ENCODE measurements at places on chromosomes 6 and 20.

DNA sequence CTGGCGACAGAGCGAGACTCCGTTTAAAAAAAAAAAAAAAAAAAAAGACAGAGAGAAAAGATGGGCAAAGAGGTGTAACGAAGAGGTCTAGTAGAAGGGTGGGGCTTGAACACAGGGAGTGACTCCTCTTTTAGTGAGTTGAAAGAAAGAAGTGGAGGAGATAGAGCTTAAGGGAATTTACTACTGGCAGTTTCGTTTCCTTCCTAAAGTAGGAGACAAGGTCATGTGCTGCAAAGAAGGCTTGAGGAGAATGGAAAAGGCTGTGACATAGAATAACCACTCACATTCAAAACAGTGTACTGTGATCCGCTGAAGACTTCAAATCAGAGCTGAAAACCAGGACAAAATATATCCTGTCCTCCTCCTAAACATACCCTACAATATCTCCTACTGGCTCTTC is 63.8 kb upstream of the EIF2S2 start:
- no peak for DNase-seq

GRCh38 chr6:27334141-27334540 is 22.1 kb upstream of the POM121L2 start:
- DNase-seq, result no peak

- no peak for DNase-seq
Measured at GRCh38 chr6:143675382-143675900, 2.3 kb upstream of the PHACTR2 start.

- DNase-seq, result no peak
Measured at GRCh38 chr20:60899320-60899719, 352.7 kb upstream of the CDH4 start.

DNA sequence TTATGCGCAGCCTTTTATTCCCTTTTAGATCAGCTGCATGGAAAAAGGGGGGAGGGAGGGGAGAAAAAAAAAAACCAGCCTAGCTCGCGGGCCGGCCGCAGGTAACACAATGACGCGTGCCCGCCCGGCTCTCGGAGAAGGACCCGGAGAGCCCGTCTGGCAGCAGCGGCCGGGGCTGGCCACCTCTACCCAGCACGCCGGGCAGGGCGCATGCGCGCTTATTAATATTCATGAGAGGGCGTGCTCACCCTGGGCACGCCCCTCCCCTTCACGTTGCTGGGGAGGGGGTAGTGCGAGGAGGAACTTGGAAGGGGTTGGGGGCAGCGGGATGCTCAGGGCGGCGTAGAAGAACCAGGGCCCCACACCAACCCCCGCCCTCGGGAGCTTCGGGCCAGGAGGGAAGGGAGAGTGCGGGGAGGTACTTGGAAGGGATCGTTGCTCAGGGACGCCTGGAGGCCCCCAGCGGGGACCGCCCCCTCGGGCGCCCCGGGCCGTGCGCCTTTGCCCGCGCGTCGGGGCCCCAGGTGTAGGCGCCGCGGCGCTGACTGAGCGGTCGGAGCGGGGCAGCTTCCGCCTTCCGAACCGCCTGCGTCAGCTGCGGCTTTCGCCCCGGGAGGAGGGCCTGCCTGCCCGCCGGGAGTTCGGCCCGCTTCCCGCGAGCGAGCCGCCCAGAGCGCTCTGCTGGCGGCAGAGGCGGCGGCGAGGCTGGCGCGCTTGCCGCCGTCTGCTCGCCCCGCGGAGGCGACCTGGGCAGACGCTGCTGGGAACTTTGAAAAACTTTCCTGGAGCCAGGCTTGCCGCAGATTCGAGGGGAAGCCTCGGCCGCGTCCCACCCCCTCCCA is at the start of gene JAG1:
TSS of gene JAG1 (minus strand) at position 158 of the 842 bp plus-strand sequence. CDS start 469 bp downstream, outside the sequence.
- peak; percentile 97 for DNase-seq

DNA sequence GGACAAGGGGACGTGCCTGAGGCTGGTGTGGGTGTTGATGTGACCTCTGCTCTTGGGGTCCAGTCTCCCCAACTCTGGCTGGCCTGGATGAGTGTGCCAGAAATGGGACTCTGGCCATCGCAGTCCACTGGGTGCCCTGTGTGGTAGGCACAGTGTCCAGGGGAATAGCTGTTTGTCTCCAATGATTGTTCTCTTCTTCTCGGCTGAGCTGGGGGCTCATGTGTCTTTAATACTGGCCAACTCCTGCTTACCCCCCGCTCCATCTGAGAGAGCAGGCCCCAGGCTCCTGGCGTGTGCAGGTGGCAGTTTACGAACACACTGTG is 45.0 kb downstream of the RBM38 start:
- no peak for DNase-seq

- DNase-seq, result no peak
Measured at GRCh38 chr20:8913456-8913855, 155.4 kb upstream of the PLCB4 start.

DNA sequence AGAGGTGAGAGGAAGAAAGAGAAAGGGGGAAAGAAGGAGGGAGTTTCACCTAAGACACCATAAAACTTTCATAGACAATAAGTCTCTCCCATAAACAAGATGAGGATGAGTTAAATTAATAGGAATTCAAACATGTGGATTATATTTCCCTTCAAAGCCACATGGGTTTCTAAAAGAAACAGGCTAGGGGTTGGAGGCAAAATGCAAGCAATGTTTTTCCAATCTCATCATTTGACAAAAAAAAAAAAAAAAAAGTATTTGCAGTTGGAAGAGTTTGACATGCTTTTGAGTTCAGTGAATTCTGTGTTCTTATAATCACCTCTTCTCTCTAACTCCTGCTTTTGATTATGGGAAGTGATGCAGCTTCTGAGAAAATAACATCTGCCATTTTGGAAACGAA is 286.5 kb upstream of the PRND start:
- peak; percentile 40 for DNase-seq

DNA sequence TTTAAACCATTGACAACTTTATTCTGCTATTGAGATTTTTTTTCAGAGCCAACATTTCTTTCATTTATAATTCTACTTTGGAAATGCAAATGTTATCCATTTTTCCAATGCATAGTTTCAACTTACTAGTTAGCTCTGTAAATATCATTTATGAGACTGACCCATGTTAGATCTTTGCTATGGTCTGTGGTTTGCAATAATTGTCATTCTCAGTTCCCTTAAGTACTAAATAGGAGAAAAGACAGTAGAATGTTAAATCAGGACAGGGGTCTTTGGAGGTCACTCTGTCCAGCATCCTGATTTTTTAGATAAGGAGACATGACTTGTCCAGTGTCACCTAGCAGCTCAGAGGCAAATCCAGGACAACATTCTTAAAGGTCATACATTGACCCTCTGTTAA is 522.2 kb upstream of the FLRT3 start:
- no peak for DNase-seq

DNA sequence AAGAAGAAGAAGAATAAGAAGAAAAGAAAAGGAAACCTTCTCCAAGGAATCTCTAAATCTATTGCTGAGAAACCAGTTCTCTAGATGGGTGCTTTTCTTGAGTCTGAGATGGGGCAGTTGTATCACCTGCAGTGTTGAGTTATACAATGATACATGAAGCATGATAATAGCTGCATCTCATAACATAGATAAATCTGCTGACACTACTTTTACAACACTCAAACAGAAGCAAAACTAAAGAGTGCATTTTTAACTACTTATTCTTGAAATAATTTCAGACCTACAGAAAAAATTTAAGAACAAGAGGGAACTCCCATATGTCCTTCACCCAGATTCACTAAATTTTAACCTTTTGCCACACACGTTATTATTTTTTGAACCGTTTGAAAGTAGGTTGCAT is 70.3 kb downstream of the SYNJ2 start:
- DNase-seq, result no peak

- DNase-seq, result no peak
Measured at GRCh38 chr6:112300896-112301295, 46.2 kb upstream of the RFPL4B start.

DNA sequence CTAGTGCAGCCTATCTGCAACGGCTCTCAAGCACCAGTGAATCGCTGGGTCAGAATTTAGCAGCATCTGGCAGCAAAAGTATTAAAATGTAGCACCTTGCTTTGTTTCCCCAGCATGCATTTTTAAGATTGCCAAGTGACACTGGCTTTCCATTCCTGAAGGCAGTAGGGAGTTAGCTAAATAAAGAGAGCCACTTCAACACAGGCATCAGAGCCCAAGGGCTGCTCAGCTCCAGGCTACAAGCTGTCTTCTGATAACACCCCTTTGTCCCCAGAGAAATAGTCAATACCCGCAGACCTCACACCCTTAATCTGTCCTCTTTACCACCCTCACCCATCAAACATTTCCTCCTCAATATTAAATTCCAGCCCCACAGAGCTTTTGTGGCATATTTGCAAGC is 19.7 kb upstream of the MDFI start:
- no peak for DNase-seq

- DNase-seq, result peak; percentile 61
Measured at GRCh38 chr20:48329676-48330664, 497.8 kb downstream of the PREX1 start.

DNA sequence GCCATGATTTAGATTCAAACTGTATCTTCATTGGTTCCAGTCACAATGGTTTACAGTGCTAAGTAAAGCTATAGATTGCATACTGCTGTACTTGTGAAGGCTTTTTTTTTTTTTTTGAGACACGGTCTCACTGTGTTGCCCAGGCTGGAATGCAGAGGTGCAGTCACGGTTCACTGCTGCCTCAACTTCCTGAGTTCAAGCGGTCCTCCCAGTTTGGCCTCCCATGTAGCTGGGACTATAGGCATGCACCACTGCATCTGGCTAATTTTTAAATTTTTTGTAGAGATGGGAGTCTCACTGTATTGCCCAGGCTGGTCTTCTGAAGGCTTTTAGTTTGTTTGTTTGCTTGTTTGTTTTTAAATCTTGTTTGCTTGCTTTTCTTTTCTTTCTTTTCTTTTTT is 24.9 kb downstream of the ITCH start:
- DNase-seq, result no peak

DNA sequence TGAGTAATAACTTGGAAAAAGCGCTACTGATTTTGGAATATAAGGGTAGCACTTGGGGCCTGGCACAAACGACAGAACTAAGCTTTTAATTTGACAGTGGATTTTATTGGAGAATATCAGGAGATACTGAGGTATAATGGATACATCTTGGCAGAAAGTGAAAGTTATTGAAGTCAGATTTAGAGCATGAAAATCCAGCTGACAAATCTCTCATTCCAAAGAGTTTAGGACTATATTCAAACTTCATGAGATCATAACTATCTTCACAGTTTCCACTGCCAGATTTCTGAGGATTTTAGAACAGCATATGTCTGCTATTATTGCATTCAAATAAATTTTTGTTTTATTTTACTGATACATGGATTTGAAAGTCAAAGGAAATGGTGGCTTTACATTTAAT is 132.3 kb upstream of the THEMIS start:
- no peak for DNase-seq

- DNase-seq, result no peak
Measured at GRCh38 chr6:38587766-38588362, 51.9 kb downstream of the BTBD9 start.
